ENCODE measurements at places on chromosomes 4 and X. TPM values are rescaled to one million over a fixed set of nuclear protein-coding genes. Genes with fewer than 3 reads are reported as not detected.

The COL4A6 gene
- 10.2 TPM for total RNA-seq

The CPZ gene
- 0.22 TPM for total RNA-seq

DNA sequence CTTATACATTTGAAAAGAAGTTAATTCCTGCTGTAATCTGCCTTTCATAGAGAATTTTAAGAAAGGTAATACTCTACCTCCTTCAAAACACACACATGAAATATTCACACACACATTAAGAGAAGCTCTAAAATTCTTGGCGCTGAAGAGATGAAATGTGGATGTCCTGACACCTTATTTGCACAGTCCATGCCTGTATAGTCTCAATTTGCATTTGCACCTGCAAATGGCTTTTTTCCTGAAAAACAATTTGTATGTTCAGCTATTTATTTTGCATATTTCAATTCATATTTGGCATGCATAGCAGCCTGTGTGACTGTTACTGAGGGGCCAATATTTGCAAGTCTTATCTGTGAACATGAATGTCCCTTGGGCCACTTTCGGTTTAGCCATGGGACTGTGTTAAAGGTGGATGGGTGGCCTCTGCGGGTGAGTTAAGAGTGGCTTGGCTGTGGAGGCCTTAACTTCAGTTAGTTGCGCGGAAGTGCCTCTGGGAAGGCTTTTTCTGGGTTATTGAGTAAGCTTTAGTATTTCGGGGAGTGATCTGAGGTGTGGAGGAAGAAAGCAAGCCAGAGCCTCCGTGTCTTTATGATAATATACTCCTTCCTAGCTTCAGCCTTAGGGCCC, 443.3 kb upstream of the FAT1 start:
- no peak for DNase-seq

DNA sequence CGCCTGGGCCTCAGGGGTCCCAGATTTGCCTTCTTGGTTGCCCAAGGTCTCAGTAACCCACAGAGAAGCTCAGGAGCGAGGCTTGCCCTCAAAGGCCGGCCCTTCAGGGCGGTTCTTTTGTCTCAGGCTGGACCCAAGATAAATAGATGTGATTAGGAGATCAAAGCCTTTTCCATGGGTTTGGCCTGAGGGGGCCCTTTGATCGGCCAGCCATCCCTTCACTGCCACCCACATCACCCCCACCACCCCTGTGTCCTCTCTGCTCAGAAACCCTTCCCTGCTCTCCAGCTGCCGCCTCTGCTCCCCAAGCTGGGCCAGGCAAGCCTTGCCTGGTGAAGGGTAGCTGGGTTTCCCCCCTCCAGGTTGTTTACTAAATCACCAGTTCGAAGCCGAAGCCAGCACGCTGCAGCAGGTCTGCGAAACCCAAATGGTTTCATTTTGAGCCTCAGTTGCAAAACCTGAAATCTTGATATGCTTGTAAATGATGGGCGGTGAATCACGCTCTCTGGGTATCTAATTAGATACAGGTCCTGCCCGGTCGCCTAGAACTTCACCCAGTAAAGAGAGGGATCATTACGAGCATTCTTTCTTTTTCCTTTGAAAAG, 202.6 kb upstream of the BCOR start:
- no peak for DNase-seq

GRCh38 chr4:164508771-164509170, 245.2 kb upstream of the SMIM31 start:
- DNase-seq, result no peak

All from heart right ventricle (tissue), 16 donors.